ENCODE measurements at places on chromosomes 16 and 17.
A peak's percentile ranks its signal among the peaks of the same experiment; 100 is the strongest.

GRCh38 chr16:53971616-53972015, 267.7 kb downstream of the FTO start:
- DNase-seq = no peak

DNA sequence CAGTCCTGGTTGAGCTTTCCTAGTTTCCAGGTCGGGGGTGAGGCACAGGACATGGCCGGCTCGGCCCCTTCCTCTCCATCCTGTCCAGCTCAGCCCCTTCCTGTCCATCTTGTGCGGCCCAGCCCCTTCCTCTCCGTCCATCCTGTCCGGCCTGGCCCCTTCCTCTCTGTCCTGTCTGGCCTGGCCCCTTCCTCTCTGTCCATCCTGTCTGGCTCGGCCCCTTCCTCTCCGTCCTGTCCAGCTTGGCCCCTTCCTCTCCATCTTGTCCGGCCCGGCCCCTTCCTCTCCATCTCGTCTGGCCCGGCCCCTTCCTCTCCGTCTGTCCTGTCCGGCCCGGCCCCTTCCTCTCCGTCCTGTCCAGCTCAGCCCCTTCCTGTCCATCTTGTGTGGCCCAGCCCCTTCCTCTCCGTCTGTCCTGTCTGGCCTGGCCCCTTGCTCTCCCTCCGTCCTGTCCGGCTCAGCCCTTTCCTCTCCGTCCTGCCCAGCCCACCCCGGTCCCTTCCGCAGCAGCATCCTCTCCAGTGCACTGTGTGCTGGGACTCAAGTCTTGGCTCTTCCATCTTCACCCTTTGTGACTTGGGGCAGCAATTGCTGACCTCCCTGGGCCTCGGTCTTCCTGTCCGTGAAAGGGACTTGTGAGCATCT, 5.5 kb upstream of the ZNF750 start:
- DNase-seq = no peak

DNA sequence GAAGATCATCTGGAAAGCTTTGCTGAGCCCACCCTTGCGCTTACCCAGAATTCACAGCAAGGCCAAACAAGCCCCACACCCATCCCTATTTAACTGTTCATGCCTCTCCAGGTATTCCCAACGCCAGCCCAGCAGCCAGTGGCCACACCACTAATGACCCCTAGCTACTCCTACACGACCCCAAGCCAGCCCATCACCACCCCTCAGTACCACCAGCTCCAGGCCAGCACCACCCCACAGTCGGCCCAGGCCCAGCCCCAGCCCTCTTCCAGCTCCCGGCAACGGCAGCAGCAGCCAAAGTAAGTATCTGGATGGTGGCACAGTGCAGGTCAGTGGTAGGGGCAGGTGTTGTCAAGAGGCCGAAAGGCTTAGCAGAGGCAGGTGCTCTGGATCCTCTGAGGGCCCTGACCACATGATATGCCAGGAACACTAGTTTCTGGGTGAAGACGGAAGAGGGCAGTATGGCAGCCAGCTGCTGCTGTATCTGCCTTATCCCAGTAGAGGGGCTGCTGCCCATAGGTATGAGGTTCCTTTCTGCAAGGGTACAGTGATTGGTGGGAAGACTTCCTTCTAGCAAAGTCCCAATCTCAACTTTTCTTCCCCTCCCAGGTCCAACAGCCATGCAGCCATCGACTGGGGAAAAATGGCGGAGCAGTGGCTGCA, 10.7 kb downstream of the PROCA1 start:
- no peak for DNase-seq

DNA sequence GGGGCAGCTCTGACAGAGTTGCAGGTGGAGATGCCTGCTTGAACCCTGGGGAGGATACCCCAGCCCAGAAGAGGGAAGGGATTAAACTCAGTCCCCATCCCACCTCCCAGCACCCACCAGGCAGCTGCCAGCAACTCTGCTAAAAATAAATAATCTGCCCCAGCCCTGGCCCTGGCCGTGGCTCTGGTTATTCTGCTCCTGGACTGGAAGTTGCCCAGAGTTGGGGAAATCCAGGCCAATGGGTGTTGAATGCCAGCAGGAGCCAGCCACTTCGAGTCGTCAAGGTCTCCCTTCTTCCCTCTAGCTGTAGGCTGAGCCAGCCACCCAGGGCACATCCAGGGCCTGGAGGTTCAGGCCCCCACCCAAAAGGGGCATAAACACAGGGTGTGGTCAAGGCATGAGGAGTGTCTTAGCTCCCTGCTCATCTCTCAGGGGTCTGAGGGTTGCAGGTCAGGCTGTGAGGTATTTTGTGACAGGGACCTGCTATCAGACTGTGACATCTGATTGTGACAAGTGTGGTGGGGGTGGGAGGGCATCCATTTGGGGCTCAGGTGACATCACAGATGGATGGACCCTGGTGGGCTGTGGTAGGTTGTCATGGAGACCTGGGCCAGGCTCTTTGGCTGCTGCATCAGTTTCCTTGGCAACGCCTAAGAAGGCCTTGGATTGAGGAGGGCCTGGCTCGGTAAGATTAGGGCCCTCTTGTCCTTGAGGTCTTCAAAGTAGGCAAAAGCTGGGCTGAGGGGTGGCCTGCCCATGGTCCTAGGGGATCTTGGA, 1.0 kb upstream of the RRAD start:
- DNase-seq = no peak

DNA sequence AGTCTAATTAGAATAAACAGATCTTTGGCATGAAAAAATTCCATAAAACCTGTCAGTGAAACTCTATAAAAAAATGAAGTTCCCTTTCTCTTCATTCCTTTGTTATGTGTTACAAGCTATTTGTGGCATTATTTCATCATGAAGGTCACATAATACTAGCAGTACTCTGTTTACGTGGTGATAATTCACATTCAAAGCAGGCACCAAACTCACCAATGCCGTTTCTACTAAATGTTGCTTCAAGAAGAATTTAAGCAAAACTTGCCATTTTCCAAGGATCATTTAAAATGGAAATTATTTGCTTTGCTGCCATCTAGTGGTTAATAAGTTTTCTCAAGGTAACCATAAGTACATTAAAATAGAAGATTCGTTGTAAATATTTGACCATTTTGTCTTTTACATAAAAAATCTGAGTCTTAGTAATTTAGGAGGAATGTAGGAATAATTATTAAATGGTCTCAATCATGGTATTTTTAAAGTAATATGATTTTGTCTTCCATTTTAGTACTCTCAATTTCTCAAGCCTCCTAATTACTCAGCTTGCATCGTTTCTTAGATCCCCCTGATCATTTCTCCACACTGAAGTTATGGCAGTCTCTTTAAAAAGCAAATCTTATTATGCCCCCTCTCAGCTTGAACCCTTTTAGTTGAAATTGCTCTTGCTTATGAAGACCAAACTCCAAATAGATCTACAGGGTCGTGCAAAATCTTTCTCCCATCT, 80.8 kb downstream of the OMG start:
- DNase-seq = peak; percentile 27

DNA sequence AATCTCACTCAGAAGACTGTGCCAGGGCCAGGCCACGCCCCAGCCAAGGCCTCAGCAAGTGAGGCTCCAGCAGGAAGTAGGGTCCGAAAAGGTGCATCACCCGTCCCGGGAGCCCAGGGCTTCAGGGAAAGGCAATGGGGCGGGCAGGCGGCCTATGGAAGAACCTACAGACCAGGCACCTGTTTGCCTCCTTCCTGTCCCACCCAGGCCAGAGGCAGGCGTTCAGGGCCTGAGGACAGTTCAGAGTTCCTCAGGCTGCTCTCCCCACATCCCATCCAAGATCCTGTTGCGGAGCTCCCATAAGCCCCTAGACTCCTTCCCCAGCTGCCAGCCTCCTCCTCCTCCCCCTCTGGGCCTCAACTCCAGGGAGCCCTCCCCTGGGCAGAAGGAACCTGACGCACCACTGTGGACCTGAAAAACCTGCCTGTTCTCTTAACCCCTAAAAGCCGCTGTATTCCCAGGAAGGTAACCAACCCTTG, 2.3 kb downstream of the CLUH start:
- no peak for DNase-seq

GRCh38 chr17:1829216-1829591, 498 bp downstream of the SMYD4 start:
- no peak for DNase-seq

- no peak for DNase-seq
Observed at GRCh38 chr17:41531993-41532392, 3.9 kb upstream of the KRT19 start.

- DNase-seq = no peak
Observed at GRCh38 chr17:70521821-70522256, 352.5 kb downstream of the KCNJ2 start.

DNA sequence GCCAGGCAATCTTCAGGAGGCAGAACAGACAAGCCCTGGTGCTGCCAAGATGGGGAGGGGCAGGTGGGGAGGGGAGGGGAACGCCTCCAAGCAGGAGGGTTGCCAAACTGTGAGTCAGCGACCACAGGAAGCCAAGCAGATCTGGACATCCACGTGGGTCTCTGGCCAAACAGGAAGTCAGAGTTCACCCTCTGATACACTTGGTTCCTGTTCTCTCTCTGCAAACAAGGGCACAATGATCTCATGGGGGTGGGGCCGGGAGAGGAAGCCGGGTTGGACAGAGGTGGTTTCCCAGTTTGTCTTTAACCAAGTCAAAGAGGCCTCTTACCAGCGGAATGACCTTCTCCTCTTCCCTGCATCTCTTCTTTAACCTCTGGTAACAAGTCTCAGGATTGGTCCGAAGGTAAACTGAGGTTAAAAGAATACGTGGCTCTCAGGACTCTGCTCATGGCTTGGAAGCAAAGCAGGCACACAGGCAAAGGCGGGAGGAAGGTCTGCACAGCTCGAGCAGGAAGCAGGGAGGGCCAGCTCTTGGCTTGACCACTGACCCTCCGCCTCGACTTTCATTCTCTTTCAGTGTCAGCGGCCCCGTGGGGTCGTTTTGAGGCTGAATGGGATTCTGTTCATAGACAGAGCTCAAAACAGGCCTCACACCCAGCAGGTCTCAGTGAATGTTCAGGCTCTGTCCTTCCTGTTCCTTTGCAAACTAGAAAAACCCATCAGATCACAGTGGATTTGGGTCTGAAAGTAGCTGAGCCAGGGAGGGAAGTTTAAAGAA, 32.9 kb downstream of the TK2 start:
- peak; percentile 96 for DNase-seq

GRCh38 chr17:48869821-48870318, 22.7 kb upstream of the ATP5MC1 start:
- no peak for DNase-seq

DNA sequence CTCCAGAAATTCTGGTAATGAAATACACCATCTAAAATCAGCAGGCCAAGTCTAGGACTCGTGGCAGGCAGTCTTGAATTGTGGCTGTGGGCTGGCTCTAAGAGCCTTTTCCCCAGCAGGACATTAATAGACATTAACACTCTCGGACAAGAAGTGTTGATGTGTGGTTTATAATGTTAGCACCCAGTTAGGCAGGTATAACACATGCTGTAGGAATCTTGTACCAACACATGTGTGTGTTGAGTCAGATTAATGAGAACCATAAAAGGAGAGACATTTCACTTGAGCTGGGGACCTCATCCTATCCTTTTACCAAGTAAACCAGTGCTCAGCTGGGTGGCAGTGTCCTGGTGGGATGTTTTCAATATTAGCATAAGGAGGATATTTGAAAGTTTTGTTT, 264.5 kb downstream of the FTO start:
- DNase-seq = no peak

GRCh38 chr16:81810894-81811538, 31.9 kb downstream of the PLCG2 start:
- no peak for DNase-seq
